ENCODE measurements at places on chromosomes 11 and 22.
A peak's percentile ranks its signal among the peaks of the same experiment; 100 is the strongest.

GRCh38 chr11:23866641-23867040 is 630.2 kb upstream of the LUZP2 start:
- no peaks in the 10 kb centered on the region for H3K27me3 ChIP-seq
- H3K4me1 ChIP-seq = no peaks in the 10 kb centered on the region
- H3K27ac ChIP-seq = no peak overlapping the region
- no peak overlapping the region for H3K4me3 ChIP-seq

- no peaks in the 10 kb centered on the region for H3K36me3 ChIP-seq
- H3K27me3 ChIP-seq = no peaks in the 10 kb centered on the region
- H3K27ac ChIP-seq = no peak overlapping the region
- peaks cover 20% of the 10 kb centered on the region for H3K4me1 ChIP-seq
Observed at GRCh38 chr22:17258015-17258787, 39.0 kb upstream of the ADA2 start.

GRCh38 chr22:29607426-29607825 is 4.0 kb downstream of the NF2 start:
- peaks cover 19% of the 10 kb centered on the region for H3K4me1 ChIP-seq
- no peaks in the 10 kb centered on the region for H3K27me3 ChIP-seq
- H3K36me3 ChIP-seq = peaks cover 7% of the 10 kb centered on the region
- H3K4me3 ChIP-seq = no peak overlapping the region

- H3K4me3 ChIP-seq = no peak overlapping the region
- no peak overlapping the region for H3K27ac ChIP-seq
- no peaks in the 10 kb centered on the region for H3K27me3 ChIP-seq
- H3K36me3 ChIP-seq = peaks cover 38% of the 10 kb centered on the region
- no peak for DNase-seq
Observed at GRCh38 chr11:119179983-119180382, 5.3 kb upstream of the NHERF4 start.

DNA sequence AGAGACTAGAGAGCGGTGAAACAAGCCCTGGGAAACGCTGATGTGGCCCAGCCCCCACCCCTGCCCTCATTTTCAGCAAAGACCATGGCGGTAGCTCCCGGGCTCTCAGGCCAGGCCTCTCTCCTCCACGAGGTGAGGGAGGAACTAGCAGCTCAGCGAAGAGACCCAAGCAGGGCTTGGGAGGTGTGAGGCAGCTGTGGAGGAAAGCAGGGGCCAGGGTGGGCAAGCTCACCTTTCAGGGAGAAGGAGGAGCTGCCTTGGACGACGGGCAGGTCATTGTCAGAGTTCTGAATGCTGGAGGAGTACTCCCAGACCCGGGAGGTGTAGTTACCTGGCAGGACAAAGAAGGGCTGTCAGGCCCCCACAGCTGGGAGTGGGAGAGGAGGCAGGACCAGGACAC is 19.9 kb downstream of the TRIM29 start:
- no peaks in the 10 kb centered on the region for H3K27me3 ChIP-seq
- H3K36me3 ChIP-seq = no peaks in the 10 kb centered on the region
- H3K4me3 ChIP-seq = no peak overlapping the region
- DNase-seq = no peak
- H3K27ac ChIP-seq = no peak overlapping the region

DNA sequence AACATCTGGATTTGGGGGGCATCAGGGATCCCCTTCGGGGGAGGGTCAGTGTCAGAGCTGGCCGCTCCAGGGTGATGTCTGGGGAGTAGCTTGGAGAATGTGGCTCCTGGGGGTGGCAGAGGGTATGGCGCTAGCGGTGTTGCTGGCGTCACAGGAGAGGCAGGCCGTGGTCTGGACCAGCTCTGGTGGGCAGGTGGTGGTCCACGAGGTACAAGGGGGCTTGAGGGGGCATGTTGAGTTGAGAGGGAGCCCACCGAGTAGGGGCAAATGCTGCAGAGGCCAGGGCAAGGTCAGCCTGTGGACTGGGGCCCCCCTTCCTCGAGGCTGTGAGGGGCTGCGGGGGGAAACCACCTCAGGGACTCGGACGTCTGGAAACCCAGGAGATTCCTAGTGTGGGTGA is 8.6 kb downstream of the GRAMD4 start:
- no peaks in the 10 kb centered on the region for H3K27me3 ChIP-seq
- peaks cover 5% of the 10 kb centered on the region for H3K4me1 ChIP-seq
- no peak overlapping the region for H3K27ac ChIP-seq
- no peak overlapping the region for H3K4me3 ChIP-seq
- DNase-seq = no peak

DNA sequence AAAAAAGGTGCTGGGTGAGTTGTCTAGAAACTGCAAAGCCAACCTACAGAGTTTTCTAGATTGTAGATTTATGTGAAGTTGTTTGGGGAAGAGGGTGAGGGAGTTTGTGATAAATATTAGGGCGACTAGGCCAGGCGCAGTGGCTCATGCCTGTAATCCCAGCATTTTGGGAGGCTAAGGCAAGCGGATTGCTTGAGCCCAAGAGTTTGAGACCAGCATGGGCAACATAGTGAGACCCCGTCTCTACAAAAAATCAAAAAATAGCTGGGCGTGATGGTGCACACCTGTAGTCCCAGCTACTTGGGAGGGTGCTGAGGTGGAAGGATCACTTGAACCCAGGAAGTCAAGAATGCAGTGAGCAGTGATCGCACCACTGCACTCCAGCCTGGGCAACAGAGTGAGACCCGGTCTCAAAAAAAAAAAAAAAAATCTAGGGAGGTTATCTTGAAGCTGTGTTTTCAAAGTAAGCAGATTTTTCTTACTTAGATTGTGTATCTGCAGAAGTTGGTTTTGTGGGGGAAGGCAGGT is 844 bp downstream of the APOL6 start:
- H3K27ac ChIP-seq = peak overlapping the region; percentile 88
- H3K4me1 ChIP-seq = peaks cover 16% of the 10 kb centered on the region
- H3K4me3 ChIP-seq = peak overlapping the region; percentile 80
- peaks cover 7% of the 10 kb centered on the region for H3K36me3 ChIP-seq

DNA sequence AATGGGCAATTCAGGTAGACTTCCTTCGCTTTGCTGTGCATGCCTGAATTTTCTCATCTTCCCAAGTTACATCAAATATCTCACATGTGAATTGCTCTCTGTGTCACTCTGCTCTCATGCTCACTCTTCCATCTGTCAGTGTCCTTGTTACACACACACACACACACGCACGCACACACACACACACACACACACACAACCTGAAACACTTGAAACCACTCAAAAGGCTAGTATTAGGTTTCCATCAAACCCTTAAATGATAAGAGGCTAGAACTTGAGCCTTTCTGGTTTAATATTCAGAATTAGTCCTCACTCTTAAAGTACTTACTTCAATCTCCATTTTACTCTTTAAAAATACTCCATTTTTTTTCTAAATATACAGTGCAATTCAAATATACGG is 282.4 kb downstream of the C11orf87 start:
- no peaks in the 10 kb centered on the region for H3K27me3 ChIP-seq
- DNase-seq = no peak
- no peak overlapping the region for H3K4me3 ChIP-seq
- H3K4me1 ChIP-seq = no peaks in the 10 kb centered on the region
- H3K36me3 ChIP-seq = no peaks in the 10 kb centered on the region

GRCh38 chr11:84468235-84468634 is 1158.9 kb downstream of the DLG2 start:
- H3K4me1 ChIP-seq = no peaks in the 10 kb centered on the region
- no peaks in the 10 kb centered on the region for H3K36me3 ChIP-seq
- no peak for DNase-seq

DNA sequence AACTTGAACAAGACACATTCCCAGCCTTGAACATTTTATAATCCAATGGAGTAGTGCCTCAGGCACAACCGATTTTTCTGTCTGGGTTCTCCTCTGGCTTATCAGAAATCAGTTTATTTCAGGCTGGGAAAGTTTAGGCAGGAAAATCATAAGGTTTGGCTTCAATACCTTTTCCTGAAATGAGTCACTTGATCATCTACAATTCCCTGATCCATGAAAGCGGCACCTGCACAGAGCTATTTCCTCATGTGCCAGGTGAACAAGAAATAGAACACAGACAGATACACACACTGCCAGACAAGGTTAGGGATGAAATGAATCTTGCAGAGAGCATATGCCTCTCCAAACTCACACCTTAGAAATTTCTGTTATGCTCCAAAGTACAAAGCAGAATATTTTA is 106.7 kb upstream of the OR9G4 start:
- no peaks in the 10 kb centered on the region for H3K4me1 ChIP-seq
- H3K4me3 ChIP-seq = no peak overlapping the region
- H3K27me3 ChIP-seq = peaks cover 2% of the 10 kb centered on the region
- no peak overlapping the region for H3K27ac ChIP-seq

- H3K27ac ChIP-seq = no peak overlapping the region
- no peaks in the 10 kb centered on the region for H3K36me3 ChIP-seq
- no peak overlapping the region for H3K4me3 ChIP-seq
- no peaks in the 10 kb centered on the region for H3K27me3 ChIP-seq
- no peak for DNase-seq
Observed at GRCh38 chr11:110613197-110613918, 98.9 kb downstream of the ARHGAP20 start.

DNA sequence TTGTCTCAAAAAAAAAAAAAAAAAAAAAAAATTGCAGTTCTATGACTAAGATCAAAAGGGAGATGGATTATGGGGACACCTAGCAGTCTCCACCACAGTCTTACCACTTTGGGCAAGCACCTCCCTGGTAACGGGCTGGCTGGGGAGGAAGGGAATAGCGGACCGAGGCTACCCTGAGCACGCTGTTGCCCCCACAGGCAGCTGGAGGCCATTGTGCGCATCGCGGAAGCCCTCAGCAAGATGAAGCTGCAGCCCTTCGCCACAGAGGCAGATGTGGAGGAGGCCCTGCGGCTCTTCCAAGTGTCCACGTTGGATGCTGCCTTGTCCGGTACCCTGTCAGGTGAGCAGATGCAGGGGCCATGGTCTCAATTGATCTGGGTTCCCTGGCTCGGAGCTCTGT is 21.2 kb downstream of the MCM5 start:
- no peak overlapping the region for H3K27ac ChIP-seq
- H3K27me3 ChIP-seq = no peaks in the 10 kb centered on the region
- DNase-seq = no peak
- peaks cover 18% of the 10 kb centered on the region for H3K36me3 ChIP-seq

DNA sequence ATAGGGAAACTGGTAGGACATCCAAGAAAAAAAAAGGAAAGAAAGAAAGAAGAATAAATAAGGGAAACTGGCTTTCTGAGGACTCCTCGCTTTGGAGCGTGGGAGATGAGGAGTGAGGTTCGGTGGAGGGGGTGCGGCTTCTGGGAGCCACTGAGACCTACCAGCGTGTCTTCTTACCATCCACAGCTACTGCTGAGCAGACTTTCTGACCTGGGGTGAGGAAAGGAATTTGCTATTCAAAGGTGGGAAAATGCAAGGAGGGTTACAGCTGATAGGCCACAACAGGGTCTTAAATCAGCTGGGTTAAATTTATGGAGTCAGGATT is 488 bp upstream of the SELENOM start:
- no peak for DNase-seq
- no peaks in the 10 kb centered on the region for H3K27me3 ChIP-seq
- no peak overlapping the region for H3K27ac ChIP-seq
- peaks cover 4% of the 10 kb centered on the region for H3K4me1 ChIP-seq

DNA sequence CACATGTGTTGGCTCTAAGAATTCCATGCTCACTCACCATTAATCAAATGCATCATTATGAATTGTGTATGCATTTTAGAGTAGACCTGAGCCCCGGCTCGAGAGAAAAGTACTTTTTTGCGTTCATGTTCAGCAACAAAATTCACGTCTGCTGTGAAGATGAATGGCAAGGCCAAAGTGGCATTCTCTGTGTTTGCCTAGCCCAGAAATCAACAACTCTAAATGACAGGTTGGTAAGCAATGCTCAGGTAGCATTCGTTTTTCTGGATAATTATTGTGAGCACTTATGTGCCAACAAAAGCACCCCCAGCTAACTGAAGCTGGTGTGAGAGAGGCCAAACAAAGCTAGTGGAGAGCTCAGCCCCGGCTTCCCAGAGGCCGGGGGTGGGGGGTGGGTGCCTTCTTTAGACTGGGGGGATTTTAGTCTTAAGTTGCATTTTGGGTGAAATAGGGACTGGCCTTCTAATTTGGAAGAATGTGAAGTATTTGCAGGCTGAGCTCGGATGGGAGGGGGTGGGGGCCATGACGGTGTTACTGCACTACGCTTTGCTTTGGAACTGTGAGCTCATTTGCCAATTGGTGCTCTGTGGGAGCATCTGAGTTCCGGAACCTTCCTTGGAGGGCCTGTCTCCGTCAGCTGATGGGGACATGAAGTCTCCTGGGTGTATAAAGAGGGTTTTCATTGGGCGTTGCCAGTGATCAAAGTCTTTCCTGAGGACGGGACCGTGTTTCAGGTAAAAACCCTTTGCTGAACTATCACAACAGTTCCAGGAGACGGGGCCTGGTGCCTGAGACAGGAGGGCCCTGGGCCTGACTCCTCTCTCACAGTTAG is 29.0 kb upstream of the ALX4 start:
- no peaks in the 10 kb centered on the region for H3K36me3 ChIP-seq
- H3K4me3 ChIP-seq = no peak overlapping the region
- no peak overlapping the region for H3K27ac ChIP-seq
- DNase-seq = no peak
- peaks cover 14% of the 10 kb centered on the region for H3K27me3 ChIP-seq

Data from common myeloid progenitor, CD34-positive (primary cell).